ENCODE measurements at places on chromosomes 4 and X. TPM values are rescaled to one million over a fixed set of nuclear protein-coding genes. Genes with fewer than 3 reads are reported as not detected.
A peak's percentile ranks its signal among the peaks of the same experiment; 100 is the strongest.

Gene RBM46
- total RNA-seq, result not detected

Gene GATA1
- not detected for total RNA-seq

Gene YIPF7
- total RNA-seq, result not detected

Gene GATB
- 17.7 TPM for total RNA-seq

Gene BMP3
- not detected for total RNA-seq

Gene CXCL8
- total RNA-seq, result 12.6 TPM

Gene BEX2
- total RNA-seq, result 0.88 TPM

- DNase-seq, result peak; percentile 75
These were observed 121.2 kb upstream of the NAP1L5 start for GRCh38 chr4:88818631-88819470.

DNA sequence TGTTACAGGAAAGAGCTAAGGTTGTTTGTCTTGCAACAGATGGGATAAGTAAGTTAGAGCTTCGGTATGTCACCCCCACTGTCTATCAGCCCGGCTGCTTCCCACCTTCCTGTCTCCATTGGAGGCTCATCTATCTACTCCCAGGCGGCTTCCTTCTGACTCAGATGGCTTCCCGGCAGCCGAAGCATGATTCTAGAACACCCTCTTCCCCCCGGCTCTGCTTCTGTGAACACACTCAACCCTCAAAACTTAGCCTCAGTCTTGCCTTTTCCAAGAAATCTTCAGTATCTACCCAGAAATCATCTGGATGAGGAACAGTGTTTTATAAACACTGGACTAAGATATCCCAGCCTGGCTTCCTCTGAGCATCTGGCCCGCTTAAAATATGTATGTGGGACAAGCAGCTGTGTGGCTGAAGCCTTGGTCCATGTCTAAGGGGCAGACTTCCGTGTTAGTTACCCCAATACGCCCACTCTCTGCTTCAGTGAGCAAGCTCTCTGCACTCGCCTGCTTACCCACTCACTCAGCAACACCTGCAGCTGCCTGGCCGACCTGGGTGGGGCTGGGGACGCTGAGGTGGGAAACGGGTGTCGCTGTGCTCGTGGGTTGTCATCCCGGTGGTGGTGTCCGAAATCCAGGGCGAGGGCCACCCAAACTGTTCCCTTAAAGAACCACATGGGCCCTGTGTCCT, 12.0 kb upstream of the SLC2A9 start:
- DNase-seq, result peak; percentile 28

DNA sequence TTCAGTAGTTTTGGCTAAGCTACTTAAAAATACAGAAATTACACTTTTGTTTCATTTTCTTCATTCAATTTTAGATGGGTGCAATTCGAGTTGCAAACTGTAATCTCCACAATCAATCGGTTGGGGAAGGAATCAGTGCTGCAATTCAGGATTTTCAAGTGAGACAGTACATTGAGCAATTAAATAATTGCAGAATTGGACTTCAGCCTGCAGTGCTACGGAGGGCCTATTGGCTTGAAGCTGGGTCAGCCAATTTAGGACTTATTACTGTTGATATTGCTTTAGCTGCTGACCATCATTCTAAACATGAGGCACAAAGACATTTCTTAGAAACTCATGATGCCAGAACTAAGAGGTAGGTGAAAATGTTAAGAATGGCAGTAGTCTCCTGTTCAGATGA, 77.7 kb downstream of the BLTP1 start:
- DNase-seq, result no peak

DNA sequence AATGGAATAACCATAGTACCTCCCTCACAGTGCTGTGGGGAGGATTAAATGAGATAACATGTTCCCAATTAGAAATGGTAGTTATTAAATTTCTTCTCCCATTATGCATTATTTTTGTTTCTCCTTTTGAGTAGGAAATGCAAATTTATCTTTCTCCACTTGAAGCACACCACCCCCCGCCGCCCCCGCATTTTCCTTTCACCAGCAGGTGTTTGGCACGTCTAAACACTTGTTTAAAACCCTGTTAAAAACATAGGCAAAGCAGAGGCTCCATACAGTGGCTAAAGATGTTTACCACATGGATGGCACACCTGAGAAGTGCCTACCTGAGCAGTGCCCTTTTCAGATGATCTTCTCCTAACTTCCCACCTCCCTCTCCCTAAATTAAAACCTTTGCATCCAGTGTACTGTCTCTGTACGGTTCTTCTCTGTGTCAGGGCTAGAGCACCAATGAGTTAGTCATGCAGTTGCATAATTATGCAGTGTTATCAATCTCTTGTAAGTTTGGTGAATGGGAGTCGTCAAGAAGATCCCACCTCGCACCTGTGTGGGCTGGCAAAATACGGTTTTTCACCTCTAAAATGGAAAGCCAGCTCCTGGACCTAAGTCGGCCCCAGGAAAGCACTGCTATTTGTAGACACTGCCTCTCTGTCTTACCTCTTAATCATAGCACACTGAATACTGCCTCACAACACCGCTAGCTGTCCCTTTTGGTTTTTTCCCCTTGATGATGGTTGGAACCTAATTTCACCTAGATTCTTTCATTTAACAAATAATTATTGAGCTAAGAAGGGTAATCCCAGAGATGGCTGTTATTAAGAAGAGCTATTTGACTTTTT, 122.0 kb downstream of the CT47B1 start:
- no peak for DNase-seq

DNA sequence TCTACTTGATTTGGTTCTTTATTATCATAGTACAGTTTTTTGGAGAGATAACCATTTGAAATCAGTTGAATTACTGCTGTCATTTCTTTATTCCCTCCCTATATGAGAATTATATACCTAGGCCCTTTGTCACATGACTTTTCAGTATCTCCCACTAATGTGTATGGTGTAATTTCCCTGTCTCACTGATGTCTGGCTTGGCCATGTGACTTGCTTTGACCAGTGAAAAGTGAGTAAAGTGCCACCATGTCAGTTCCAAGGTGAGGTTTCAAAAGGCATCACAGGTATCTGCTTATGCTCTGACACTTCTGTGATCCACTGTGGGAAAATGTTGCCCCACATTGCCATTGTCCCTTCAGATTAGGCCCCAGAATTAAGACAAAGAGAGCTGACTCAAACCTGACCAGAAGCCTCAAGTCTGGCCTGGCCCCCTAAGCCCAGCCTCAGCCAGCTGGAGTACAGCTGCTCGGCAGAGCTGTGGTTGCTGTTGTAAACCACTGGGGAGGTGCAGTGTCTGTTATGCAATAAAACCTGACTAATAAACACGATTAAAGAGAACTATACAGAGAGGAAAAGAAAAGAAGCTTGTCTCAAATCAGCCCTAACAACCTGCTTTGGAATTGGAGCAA, 27.5 kb downstream of the SETD7 start:
- no peak for DNase-seq

DNA sequence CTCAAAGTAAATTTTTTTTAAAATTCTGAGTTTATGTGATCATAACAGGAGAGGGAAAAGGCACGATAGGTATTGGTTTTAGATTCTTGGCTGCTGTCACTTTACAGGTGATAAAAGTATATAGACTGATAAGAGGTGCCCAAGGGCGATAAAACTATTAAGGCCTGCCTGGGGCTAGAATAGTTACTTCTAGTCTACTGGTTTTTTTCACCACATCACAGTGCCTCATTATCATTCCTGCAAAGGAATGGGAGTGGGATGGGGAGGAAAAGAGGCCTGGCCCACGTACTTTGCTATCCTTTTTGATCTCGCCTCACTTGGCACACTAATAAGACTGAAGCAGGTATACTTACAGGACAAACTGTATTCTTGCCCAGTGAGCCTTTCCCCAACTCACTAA, 46.6 kb downstream of the CXorf58 start:
- no peak for DNase-seq

- no peak for DNase-seq
These were observed 145.1 kb downstream of the PRDM5 start for GRCh38 chr4:120777459-120777858.

DNA sequence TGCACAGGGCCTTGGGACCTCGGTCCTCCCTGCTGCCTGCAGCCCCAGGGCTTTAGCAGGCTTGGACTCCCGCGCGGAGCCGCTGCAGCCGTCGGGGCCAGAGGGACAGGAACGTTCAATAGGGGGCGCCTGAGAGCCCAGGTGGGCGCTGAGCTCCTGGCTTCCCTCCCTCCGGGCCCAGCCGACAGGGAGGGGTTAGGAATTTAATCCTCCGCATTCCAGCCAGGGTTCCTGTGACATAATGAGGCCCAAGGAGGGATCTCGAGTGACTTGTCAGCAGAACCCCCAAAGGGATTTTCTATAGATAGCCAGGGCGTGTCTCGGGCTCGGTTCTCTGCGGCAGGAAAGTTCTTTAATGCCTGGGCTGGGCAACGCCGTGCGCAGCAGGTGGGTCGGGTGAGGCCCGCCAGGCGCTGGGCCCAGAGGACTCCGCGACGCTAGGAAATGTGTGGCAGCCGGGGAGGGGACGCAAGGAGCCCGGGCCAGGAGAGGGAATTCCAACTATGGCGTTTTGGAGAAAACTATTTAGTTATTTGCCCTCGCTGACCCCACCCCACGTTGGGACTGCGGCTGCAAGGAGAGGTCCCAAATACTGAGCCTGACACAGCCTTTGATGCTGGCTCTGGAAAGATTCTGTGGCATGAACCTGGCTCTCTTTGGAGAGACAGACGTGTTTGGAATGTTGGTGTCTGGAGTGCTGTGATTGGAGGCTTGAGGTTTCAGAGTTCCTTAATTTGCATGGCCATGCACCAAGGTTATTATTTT, 285.2 kb upstream of the GATB start:
- DNase-seq, result peak; percentile 21

GRCh38 chr4:168908851-168909273, 101.2 kb downstream of the CBR4 start:
- no peak for DNase-seq

Data from endothelial cell of umbilical vein (primary cell).